ENCODE measurements at places on chromosomes 16 and 17.

DNA sequence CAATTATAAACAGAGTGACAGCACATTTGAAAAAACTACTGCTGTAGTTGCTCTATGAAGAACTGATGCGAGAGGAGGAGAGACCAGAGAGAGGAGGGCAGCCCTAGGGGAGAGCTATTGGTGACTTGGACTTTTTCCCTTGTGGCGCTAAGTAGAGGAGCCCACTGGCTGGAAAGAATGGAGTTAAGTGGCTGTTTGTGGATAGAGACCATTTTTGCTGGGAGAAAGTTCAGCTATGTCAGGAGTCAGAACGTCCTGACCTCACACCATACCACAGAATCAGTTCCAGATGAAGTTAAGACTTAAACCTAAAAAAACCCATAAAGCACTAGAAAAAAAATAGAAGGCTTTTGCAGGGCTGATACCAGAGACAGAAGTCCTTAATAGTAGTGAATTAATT is 2.0 kb downstream of the POLR2A start:
- DNase-seq: no peak

GRCh38 chr17:44911133-44912001 is 3.9 kb downstream of the GFAP start:
- no peak for DNase-seq

GRCh38 chr17:49729069-49729468 is 21.3 kb upstream of the SLC35B1 start:
- no peak for DNase-seq

GRCh38 chr16:57562066-57562465 is 19.6 kb downstream of the ADGRG5 start:
- DNase-seq: no peak

GRCh38 chr17:27538156-27538955 is 82.1 kb downstream of the KSR1 start:
- DNase-seq: no peak

- DNase-seq: peak; percentile 27
These were observed 21.4 kb downstream of the QPRT start for GRCh38 chr16:29700253-29700987.

GRCh38 chr17:65550075-65550662 is 11.3 kb downstream of the AXIN2 start:
- no peak for DNase-seq

Measured in NK-92 treated with Interleukin-12 subunit alpha and Interleukin-12 subunit beta, amount 100 ng/mL, for 24 hours (cell line).